ENCODE measurements at places on chromosomes 12 and 14.

GRCh38 chr12:108589028-108589839 is 8.7 kb downstream of the TMEM119 start:
- H3K27ac ChIP-seq = no peak overlapping the region
- no peaks in the 10 kb centered on the region for H3K4me1 ChIP-seq
- H3K4me3 ChIP-seq = no peak overlapping the region
- DNase-seq = peak; percentile 73

DNA sequence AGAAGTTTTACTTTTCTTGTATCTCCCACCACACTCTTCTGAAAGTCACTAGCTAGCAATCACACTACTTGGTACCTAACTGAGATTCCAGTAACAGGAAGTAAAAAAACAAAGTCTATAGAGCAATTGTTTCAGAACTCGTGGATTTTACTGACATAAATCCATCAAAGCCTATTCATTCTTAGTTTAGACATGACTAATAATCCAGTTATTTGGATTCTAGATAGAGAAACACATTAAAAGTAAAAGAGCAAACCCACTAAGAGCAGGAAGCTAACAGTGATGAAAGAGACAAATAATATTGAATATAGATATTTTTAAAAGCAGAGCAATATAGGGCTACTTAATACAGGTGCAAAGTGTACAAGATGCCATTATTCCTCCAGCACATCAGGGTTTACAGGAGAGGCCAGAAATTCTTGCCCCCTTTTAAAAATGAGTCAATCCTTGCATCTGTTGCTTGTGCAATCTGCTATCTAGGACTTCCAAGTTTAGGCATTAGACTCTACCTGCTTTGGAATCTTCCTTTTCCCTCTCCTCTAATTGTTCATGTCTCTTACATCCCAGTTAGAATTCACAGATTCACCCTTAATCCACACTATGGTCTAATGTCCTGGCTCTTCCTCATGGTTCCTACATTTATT is 6.0 kb downstream of the HEATR5A start:
- no peak for DNase-seq
- H3K27ac ChIP-seq = no peak overlapping the region
- H3K4me3 ChIP-seq = no peak overlapping the region

- H3K4me1 ChIP-seq = no peaks in the 10 kb centered on the region
- H3K4me3 ChIP-seq = no peak overlapping the region
- H3K36me3 ChIP-seq = no peaks in the 10 kb centered on the region
- no peak overlapping the region for H3K27ac ChIP-seq
- H3K27me3 ChIP-seq = no peaks in the 10 kb centered on the region
Measured at GRCh38 chr12:90174198-90174510, 465.5 kb upstream of the ATP2B1 start.

DNA sequence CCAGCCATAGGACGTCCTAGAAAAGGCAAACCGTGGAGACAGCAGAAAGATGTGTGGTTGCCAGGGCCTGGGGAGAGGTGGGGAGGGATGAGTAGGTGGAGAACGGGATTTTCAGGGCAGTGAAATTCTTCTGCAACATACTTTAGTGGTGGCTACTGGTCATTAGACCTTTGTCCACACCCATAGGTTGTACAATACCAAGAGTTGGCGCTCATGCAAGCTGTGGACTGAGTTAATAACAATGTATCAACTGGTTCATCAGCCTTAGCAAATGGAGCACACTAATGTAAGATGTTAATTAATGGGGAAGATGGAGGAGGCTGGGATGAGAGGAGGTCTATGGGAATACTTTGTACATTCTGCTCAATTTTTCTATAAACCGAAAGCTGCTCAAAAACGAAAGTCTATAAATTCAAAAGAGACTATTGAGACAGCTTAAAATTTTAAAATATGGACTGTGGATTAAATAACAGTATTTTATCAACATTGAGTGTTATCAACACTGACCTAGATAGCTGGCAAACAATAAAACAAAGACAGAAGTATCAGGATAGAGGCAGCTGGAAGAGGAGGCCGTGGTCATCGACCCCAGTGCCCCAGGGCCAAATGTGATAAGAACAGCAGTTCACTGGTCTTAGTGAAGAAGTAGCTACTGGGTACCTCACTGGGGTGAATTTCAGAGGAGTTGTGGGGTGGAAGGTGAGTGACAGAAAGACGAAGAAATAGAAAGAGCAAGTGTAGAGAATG is 90.9 kb downstream of the SYNE3 start:
- peaks cover 15% of the 10 kb centered on the region for H3K36me3 ChIP-seq
- H3K27me3 ChIP-seq = no peaks in the 10 kb centered on the region
- H3K27ac ChIP-seq = no peak overlapping the region
- no peak overlapping the region for H3K4me3 ChIP-seq
- no peaks in the 10 kb centered on the region for H3K4me1 ChIP-seq

GRCh38 chr12:122842505-122843405 is 7.5 kb downstream of the HIP1R start:
- peak overlapping the region; percentile 97 for H3K27ac ChIP-seq
- peaks cover 80% of the 10 kb centered on the region for H3K4me1 ChIP-seq
- H3K4me3 ChIP-seq = no peak overlapping the region
- no peak for DNase-seq

DNA sequence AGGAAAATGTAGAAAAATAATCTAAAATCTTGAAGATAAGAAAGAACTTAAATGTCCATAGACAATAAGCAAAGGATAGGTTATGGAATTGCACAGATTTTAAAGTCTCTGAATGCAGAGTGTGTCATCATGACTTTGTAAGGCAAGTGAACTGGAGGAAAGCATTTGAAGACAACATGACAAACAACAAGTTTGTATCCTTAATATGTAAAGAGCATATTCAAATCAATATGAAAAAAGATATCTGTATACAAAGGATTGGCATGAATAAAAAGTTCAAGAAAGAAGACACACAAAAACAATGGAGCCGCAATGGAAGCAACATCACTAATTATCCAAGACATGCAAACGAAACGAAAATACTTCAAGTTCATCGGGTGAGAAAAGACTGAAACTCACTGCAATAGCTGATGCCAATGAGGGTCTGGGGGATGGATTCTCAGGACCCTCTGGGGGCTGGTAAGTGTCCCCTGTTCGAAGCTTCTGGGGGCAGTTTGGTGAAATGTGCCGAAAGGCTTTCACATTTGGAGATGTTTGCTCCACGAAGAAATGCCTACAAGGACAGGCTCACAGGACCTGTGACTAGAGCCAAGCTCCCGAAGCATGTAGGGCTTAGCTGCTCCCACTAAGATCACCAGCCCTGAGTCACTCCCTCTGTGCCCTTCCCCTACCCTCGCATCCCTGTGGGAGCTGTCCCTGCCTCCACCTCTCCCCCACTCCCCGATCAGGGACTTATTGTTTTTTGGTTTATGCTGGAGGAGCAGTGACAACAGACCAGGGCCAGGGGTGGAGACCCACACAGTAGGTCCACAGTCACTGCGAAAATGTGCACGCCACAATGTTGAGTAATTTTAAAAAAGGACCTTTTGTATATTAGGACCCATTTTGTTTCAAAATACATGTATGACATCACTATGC is 345.7 kb upstream of the SFSWAP start:
- H3K27me3 ChIP-seq = no peaks in the 10 kb centered on the region
- H3K4me1 ChIP-seq = no peaks in the 10 kb centered on the region
- no peak overlapping the region for H3K27ac ChIP-seq
- no peak for DNase-seq

DNA sequence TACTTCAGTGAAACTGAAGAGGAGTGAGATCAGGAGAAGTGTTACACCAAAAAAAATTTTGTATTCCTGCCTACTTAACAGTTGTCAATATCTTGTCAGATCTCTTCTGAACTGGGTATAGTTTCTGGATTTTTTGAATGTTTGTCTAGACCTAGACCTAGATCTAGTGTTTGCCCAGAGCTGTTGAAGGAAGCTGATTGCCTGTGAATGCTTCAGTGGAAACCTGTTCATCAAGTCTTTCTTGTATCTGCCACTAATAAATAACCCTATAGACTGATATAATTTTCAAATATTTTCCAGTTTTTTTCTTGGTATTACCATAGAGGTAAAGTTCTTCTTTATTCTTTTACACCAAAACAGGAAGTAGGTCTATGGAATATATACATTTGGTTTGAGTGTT is 781.5 kb upstream of the FBXO33 start:
- H3K27me3 ChIP-seq = no peaks in the 10 kb centered on the region
- no peak overlapping the region for H3K4me3 ChIP-seq
- no peaks in the 10 kb centered on the region for H3K36me3 ChIP-seq
- no peak for DNase-seq
- H3K27ac ChIP-seq = no peak overlapping the region
- H3K4me1 ChIP-seq = no peaks in the 10 kb centered on the region

- no peak overlapping the region for H3K27ac ChIP-seq
- no peaks in the 10 kb centered on the region for H3K4me1 ChIP-seq
- no peak overlapping the region for H3K4me3 ChIP-seq
- H3K36me3 ChIP-seq = no peaks in the 10 kb centered on the region
- DNase-seq = no peak
- H3K27me3 ChIP-seq = peaks cover 20% of the 10 kb centered on the region
Measured at GRCh38 chr14:74275241-74275841, 27.4 kb downstream of the ABCD4 start.

DNA sequence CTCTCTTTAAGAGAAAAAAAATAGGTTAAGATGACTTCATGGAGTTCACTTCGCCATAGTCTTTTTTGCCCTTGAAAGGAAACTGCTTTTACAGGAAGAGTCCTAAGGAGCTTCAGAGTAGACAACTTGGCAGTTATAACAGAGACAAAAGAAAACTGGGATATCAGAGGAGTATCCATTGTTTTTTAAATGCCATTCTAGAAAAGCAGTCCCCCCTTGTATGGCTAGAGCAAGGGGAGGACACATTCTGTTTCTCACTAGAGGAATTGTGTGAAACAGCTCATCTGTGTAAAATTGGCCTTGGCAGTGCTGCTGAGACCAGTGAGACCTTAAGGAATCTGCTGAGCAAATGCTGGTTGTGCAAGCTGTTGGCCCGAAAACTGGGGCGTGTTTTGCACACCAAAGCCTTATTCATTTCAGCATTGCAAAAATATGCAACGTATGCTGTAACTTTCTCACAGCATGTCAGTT is 128.0 kb downstream of the GPR135 start:
- H3K4me3 ChIP-seq = no peak overlapping the region
- peak; percentile 73 for DNase-seq
- peak overlapping the region; percentile 1 for H3K27ac ChIP-seq

DNA sequence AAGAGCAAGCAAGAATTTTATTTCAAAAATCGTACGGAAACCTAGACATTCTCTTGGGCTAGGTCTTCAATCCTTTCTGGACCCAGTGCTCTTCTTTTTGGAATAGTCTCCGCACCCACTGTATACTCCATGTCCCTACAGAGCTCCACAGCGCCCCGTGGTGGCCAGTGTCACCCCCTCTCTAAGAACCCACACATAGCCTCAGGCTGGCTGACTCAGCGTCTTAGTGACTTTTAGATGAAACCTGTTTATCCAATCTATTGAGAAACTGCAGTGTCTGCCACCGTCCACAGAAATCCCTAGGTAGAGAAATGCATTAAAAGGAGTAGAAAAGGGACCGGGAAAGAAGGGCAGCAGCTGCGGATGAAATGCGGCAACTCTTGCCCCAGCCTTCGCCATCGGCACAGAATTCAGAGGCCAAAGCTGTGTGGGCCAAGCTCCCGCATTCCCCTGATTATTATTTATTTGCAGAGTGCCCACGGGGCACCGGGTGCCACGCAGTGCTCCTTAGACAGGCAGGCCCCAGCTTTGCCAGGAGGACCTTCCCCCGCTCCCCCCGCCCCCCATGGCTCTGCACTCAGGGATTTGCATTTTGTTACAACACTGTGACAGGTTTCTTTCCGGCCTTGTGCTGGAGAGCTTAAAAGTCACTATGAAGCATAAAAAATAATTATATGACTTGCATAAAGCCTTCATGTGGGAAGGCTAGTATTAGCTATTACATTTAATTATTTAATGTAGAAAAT is 170.1 kb upstream of the FKBP4 start:
- H3K27me3 ChIP-seq = no peaks in the 10 kb centered on the region
- H3K4me1 ChIP-seq = no peaks in the 10 kb centered on the region
- no peak for DNase-seq
- no peak overlapping the region for H3K27ac ChIP-seq
